ENCODE measurements at places on chromosomes 11 and 22. TPM values are rescaled to one million over a fixed set of nuclear protein-coding genes. Genes with fewer than 3 reads are reported as not detected.

LGR4 gene
- total RNA-seq = 0.94 TPM

CST6 gene
- total RNA-seq = not detected

DKK3 gene
- 1.6 TPM for total RNA-seq

MPPED2 gene
- 0.42 TPM for total RNA-seq

OR10A3 gene
- total RNA-seq = not detected

OR52N4 gene
- 1.4 TPM for total RNA-seq

SPI1 gene
- total RNA-seq = 14.9 TPM

PSMC3 gene
- 55.2 TPM for total RNA-seq

FAM181B gene
- total RNA-seq = not detected

SPTBN2 gene
- not detected for total RNA-seq

SCGB1C1 gene
- total RNA-seq = not detected

OR4D5 gene
- total RNA-seq = not detected

FOLR2 gene
- not detected for total RNA-seq

HPX gene
- 0.86 TPM for total RNA-seq

PDGFD gene
- 0.10 TPM for total RNA-seq

OR5A1 gene
- not detected for total RNA-seq

CYP2D6 gene
- 9.6 TPM for total RNA-seq

OR2D2 gene
- not detected for total RNA-seq

SEPTIN3 gene
- total RNA-seq = 0.42 TPM

FGF4 gene
- not detected for total RNA-seq

OR8G1 gene
- not detected for total RNA-seq
